ENCODE measurements at places on chromosomes 3 and 15.

DNA sequence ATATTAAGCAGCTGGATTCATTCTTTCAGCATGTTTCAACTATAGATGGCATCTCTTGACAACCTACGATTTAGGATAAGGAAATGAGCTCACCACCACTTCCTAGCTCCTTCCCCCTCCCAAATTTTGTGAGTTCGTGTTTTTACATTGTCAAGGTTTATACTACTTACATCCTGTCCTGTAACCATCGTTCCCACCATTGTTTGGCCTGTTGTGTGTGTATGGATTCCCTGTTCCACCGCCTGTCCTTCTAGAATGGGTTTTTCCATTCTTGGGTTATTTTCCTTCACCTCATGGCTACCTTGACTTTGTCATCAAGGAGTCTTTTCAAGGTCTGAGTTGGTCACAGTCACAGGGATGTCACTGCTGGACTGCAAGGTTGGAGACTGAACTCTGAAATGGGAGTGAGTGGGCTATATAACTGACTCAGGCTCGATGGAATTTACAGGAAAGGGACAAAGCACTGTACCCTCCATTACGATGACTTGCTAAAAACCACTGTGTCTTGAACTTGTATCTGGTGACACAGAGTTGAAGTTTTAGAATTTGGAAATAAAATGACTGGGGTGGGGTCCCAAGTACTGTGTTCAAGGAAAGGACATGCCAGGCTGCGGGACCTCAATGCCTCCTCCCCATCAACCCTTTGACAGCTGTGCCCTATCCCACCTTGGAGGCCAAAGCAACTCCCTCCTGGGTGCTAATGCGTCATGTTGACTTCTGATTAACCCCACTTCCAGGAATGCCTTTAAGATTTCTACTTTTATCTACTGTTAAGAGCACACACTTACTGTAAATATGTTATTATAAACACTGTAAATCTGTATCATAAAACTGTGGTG lies 66.8 kb upstream of the BLM start:
- no peak for DNase-seq

DNA sequence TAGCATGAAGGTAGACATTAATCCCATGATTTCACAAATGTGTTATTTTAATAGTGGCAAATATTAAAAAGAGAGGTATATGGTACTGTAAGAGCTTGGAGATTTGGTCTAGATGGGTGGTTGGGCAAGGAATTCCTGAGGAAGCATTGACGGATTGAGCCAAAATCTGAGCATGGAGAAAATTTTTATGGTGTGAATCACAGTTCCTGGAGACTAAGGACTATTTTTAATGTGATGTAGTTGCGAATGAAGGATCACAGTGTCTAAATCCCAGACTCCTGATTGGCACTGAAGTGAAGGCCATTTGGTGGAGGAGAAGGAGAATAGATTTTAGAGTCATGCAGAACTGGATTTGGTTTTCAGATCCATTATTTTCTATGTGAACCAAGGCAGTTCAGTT lies 188.7 kb upstream of the FEZF2 start:
- no peak for DNase-seq

DNA sequence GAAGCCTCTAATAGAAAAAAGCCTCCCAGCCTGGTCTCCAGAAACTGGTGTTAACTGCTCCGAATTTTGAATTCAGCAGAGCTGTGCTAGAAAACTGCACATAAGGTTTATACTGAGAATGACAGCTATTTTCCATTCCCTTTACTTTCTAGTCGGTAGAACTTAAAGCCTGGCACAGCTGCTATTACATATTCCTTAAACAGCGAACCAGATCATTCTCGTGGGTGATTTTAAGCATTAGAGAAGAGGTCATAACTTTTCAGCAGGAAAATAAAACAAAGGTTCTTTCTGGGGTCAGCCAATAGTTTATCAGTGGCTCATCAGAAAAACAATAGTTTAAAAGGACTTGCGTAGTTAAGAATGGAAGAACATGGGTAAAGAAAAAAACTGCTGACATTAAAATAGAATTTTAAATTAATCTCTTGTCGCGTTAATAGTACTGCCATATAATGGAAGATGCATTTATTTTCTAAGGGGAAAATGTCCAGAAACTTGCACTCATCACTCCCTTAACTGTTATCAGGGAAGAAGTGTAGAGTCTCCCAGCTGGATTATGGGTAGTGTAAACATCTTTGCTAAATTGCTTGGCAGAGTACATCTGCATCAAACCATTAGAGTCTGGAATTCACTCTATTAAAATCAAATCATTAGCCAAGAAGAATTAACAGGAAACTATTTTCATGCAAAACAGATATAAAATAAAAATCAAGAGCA lies 7.9 kb downstream of the VGLL4 start:
- no peak for DNase-seq

DNA sequence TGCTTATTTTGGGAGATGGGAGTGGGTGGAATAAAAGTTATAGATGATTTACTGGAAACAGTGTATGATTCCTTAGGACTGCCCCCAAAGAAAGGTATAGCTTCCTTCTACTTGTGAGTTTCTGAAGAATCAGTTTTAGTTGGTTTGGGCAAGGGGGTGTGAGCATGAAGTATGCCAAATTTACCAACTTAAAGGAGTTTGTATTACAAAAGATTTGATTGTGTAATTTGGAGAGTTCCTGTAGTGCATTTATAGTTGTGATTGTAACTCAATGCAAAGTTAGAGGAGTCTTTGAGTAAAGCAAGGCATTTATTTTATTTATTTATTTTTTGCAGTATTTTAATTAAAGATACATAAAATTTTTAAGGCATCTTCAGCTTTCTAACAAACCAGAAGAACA lies 42.8 kb downstream of the TSC22D2 start:
- no peak for DNase-seq
